Dorsolateral prefrontal cortex (tissue), 122 donors: ENCODE measurements at places on chromosomes 1 and 21.

GRCh38 chr1:246602194-246602593 is 35.9 kb downstream of the CNST start:
- no peak for DNase-seq

GRCh38 chr1:52153010-52153409 is 11.1 kb downstream of the ZFYVE9 start:
- DNase-seq = no peak

DNA sequence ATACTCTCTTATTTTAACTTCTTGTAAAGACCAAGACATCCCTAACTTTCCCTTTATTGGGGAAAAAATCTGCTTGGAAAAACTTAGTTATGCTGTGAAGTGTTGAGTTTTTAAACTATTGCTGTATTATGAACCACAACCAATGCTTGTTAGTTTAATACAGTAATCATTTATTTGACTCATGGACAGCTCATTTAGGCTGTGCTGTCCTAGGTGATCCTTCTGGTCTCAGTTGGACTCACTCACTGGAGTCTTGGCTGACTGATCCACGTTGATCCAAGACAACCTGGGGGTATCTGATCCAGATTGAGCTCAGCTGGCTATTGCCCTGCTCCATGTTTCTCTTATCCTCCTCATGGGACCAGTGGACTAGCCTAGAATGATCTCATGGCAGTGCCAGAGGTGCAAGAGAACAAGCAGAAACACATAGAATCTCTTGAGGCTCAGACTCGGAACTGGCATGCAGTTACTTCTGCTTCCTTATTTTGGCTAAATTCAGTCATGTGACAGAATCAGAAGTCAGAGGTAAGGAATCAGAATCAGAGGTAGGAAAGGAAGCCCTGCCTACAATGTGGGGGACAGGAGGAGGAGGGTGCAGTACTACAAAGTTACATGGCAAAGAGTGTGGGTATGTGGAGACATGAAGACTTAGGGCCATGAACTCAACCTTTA is 156.5 kb downstream of the FGGY start:
- DNase-seq = no peak

DNA sequence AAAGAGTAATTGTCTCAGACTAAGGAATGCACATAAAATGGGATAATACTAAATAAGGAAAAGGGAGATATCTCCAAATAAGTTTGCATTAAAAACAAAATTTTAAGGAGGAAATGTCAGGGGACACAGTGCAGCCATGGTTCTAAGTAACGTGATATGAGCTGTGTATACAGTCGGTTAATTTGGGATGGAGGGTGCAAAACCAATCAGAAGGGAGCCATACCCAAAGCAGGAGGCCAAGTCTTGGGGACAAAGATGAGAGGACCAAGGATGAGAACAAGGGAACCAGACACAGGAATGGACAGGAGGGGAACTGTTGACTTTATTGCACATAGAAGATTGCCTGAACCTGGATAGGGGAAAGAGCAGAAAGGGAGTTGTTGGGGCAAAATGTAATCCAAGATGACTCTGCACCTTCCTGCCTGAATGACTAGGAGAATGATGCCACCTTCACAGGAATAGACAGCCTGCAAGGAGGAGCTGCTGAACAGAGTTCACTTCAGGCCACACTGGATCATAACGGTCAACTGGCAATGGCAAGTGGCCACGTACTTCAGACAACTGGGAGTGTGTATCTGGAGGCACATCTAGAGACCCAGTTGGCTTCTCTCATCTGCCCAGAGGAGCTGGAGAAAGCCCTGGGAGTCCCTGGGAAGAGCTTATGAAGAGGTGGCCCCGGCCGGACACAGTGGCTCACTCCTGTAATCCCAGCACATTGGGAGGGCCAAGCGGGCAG is 22.0 kb upstream of the BOLA1 start:
- DNase-seq = no peak

GRCh38 chr1:238677567-238677966 is 708.8 kb upstream of the CHRM3 start:
- DNase-seq = no peak

DNA sequence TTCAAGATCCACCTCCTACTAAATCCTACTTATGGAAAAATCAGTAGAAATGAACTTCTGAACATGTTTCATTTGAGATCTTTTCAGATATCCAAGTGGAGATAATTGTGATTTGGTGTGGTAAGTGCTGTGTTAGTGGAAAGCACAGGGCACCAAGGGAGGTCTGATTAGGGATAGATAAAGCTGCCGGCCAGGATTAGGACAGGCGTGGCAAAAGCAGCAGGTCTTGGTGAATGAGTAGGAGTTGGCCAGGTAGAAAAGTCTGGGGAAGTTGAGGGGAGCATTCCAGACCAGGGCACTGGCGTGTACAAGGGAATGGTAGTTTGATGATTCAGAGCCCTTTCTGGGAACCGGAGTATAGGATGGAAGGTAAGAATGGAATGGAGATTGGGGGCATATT is 47.8 kb downstream of the AZIN2 start:
- DNase-seq = no peak

GRCh38 chr1:15364740-15365139 is 44.9 kb upstream of the EFHD2 start:
- DNase-seq = no peak

- no peak for DNase-seq
Measured at GRCh38 chr21:38388203-38388602, 110.1 kb downstream of the ERG start.

GRCh38 chr1:19866758-19867157 is 15.4 kb upstream of the OTUD3 start:
- DNase-seq = no peak

GRCh38 chr1:220817907-220818306 is 31.2 kb downstream of the MTARC1 start:
- DNase-seq = no peak

- no peak for DNase-seq
Measured at GRCh38 chr1:30904191-30904961, 4.2 kb downstream of the SDC3 start.

DNA sequence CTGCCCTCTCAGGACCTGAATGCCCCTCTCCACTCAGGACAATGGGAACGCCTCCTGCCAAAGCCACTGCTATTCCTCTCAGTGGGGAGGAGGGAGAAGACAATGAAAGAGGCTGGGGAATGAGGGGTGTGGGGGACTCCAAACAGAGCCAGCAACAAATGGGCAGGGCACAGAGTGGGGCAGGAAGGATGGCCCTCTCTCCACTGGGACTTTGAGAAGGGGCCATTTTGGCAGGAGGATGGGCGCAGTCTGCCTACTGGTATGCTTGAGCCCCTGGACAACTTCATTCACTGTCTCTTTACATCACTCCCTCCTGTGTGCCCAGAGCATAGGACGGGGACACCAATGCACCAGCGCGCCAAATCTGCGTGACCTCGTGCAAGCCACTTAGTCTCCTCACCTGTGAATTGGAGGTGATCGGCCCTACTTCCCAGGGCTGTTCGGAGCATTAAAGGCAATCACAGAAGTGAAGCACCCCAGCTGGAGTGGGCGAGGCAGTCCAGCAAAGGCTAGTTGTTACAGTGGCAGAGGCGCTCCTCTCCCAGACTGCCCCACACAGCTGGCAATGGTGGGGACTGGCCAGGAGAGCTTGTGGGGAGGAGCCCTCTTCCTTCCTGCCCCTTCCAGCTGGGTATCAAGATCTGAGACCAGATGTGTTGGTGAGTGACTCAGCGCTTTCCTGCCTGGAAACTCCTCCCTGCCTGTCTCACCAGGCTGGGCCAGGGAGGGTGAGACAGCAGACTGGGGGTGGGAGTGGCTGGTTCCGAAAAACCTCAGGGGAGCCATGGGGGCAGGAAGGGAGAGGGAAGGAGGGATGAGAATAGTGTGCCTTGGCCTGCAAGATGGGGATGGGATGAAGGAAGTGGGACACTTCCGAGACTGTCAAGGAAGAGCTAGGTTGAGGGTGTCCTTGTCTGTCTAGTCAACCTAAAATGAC is 22.4 kb upstream of the SYNC start:
- no peak for DNase-seq

DNA sequence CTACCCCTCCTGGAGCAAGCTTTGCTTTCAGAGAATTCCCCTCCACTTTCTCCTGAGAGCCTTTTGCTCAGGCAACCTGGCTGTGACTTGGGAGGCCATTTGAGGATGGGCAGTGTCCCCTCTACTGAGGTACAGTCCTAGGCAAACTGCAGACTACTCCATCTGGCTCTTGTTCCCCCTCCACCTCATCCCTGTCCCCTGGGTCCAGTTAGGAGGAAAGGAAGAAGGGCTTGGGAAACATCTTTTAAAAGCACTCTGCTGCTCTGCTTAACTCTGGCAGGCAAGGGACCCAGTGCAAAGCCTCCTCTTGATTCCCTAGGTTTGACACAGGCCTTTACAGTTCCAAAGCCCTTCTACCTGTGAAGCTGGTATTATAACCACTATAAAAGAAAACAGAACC is 108.2 kb downstream of the NAV1 start:
- DNase-seq = no peak

DNA sequence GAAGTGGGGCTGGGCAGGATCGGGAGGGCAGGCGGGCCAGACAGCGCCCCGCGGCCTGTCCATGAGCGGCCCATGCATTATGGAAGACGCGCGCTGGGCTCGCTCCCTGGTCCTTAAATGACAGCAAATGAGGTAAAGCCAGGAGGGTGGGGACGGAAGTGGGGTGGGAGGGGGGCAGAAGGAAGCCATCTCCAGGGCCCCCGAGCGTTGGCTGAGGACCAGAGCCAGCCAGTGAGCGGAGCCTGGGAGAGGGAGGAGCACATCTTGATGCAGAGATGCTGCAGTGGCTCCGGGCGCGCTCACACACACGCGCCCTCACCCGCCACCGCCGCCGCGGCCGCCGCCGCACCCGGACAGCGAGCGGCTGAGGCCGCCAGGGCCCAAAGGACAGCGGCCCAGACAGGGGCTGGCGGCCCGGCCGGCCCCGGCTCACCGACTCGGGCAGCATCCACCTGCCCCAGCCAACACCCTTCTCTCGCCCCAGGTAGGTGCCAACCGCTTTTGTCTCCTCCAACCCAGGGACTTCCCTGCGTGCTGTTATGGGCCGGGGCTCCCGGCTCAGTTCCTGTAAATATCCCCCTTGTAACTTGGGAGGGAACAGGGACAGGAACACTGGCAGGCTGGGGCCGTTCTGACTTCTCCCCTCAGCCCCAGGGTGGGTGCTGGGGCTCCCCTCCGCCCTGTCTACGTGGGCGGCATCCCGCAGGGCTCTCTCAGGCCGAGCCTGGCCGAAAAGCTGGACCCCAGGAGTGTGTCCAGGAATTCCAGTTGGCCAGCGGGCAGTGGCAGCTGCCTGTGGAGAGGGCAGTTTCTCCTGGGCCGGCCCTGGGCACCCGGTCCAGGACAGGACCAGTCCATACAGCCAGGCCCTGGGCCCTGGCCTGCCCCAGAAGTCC is at the start of gene CNTN2:
CNTN2 (plus strand) TSS at position 302 of the 896 bp plus-strand sequence. CDS start 9,974 bp downstream, outside the sequence.
- DNase-seq = peak; percentile 89

GRCh38 chr1:221149111-221149510 is 269.9 kb downstream of the HLX start:
- no peak for DNase-seq

GRCh38 chr1:77900687-77901293 is 12.4 kb downstream of the NEXN start:
- no peak for DNase-seq

DNA sequence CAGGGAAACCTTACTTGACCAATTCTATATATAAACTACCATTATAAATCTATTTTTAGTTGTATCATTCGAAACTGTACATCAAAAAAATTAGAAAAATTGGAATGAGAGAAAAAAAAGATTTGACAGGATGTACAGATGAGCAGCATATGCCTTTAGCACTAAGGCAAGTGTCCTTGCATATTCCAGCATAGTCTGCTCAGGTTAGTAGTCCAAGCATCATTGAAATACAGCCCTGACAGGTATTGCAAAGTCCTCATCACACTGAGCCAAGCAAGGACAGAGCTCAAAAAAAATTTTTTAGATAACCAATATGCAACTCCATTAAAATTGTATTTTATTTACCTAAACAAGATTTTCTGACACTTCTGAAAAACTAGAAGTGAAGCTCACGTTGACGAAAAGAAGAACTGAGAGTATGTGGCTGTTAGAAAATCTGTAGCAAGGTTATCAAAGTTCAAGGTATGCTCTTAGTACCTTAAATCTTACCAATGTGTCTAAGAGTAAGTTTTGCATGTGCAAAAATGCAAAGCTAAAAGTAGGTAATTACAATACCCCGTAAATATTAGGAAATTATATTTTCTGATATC is 465.6 kb upstream of the ADGRL4 start:
- no peak for DNase-seq
